Neural progenitor cell (in vitro differentiated cells): ENCODE measurements at places on chromosomes 6 and 20. TPM values are rescaled to one million over a fixed set of nuclear protein-coding genes. Genes with fewer than 3 reads are reported as not detected.

GRCh38 chr20:44400671-44400969 is 45.1 kb downstream of the HNF4A start:
- no peaks in the 10 kb centered on the region for H3K36me3 ChIP-seq
- no peaks in the 10 kb centered on the region for H3K27me3 ChIP-seq
- H3K4me1 ChIP-seq, result no peaks in the 10 kb centered on the region
- no peak overlapping the region for H3K27ac ChIP-seq
- no peak overlapping the region for H3K4me3 ChIP-seq

DNA sequence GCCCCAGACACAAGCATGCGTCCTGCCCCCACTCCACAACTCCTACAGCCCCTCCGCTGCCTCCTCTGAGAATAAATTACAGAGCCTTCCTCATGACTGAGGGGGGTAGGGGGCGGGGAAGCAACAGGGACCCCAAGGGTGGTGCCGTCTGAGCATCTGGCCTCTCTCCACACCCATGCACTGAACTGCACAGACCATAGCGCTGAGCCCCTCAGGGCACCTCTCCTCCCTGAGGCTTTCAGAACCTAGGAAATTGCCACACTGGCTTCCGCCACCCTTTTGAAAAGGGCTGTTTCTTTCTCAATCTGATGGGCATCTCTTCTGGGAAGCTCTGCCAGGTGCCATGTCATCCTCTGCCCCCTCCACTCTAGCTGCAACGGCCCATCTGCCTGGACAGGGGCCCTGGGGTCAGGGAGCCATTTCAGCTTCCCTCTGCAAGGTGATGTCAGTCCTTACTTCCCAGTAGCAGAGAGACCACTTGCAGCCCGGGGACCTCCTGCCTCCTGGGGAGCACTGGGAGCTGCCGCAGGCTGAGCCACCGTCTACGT is 2.5 kb downstream of the CST7 start:
- no peaks in the 10 kb centered on the region for H3K27me3 ChIP-seq
- no peak overlapping the region for H3K4me3 ChIP-seq
- H3K4me1 ChIP-seq, result no peaks in the 10 kb centered on the region
- no peak for DNase-seq
- no peaks in the 10 kb centered on the region for H3K36me3 ChIP-seq
- no peak overlapping the region for H3K27ac ChIP-seq

DNA sequence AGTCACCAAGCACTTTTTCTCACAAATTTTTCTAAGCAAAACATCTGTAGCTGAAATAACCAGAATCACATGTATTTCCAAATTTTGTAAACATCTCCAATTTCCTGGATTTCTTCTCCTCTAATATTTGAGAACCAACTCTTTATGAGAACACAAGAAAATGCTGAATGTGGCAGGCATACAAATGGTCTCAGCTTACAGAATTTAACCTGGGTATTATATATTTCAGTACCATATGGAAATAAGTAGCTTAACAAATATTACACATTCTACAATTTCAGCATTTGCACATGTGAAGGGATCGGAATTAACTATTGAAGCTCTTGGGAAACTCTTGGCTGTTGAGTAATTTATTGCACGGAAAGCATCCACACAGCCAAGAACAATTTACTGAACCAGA is 92.5 kb downstream of the TBXT start:
- no peak overlapping the region for H3K4me3 ChIP-seq
- H3K4me1 ChIP-seq, result no peaks in the 10 kb centered on the region

DNA sequence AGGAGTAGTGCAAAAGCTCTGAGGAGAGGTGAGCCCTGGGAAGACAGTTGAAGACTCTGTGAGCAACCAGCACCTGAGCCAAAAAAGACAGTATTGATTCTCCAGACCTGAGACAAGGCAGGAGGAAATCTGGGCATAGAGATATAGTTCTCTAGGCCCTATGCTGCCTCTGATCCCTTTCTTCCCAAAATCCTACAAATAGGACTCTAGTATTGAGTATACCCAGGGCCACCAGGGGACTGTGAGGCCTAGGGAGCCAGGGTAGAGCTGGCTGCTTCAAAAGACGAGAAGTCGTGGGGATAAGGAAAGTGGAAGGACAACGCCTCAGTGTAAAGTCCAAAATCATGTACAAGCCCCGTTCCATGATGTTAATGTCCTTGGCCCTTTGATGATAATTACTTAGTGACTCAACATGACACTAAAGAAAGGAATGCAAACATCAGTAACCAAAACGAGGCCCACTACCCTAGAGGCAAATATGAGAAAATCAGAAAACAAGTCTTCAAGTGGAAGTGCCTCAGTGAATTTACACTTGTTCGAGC is 197.3 kb upstream of the PROKR2 start:
- H3K4me1 ChIP-seq, result no peaks in the 10 kb centered on the region
- H3K4me3 ChIP-seq, result no peak overlapping the region
- no peaks in the 10 kb centered on the region for H3K27me3 ChIP-seq
- no peak overlapping the region for H3K27ac ChIP-seq

- H3K27ac ChIP-seq, result no peak overlapping the region
- peaks cover 4% of the 10 kb centered on the region for H3K4me1 ChIP-seq
Observed at GRCh38 chr20:49513517-49513916, 31.0 kb upstream of the KCNB1 start.

DNA sequence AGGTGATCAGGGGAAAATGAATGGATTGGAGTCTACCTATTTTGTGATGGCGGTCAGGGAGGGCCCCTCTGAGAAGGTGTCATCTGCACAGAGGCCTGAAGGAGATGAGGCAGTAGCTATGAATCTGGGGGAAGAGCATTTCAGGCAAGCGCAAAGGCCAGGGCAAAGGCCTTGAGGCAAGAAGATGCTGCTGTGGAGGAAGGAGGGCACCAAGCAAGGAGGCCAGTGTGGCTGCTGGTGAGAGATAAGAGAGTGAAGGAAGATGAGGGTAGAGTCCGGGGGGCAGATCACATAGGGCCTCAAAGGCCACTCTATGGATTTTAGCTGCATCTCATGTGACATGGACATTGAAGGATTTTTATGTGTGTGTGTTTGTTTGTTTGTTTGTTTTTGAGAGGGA is 20.6 kb upstream of the CSNK2A1 start:
- no peaks in the 10 kb centered on the region for H3K36me3 ChIP-seq
- H3K27me3 ChIP-seq, result no peaks in the 10 kb centered on the region
- no peak overlapping the region for H3K27ac ChIP-seq
- H3K4me1 ChIP-seq, result peaks cover 6% of the 10 kb centered on the region

- H3K36me3 ChIP-seq, result no peaks in the 10 kb centered on the region
- no peaks in the 10 kb centered on the region for H3K4me1 ChIP-seq
- DNase-seq, result no peak
- H3K4me3 ChIP-seq, result no peak overlapping the region
- no peaks in the 10 kb centered on the region for H3K27me3 ChIP-seq
Observed at GRCh38 chr6:89172131-89172530, 26.3 kb downstream of the PM20D2 start.

GRCh38 chr6:104483225-104483834 is 376.4 kb downstream of the HACE1 start:
- no peaks in the 10 kb centered on the region for H3K4me1 ChIP-seq
- no peak for DNase-seq
- no peak overlapping the region for H3K4me3 ChIP-seq

DNA sequence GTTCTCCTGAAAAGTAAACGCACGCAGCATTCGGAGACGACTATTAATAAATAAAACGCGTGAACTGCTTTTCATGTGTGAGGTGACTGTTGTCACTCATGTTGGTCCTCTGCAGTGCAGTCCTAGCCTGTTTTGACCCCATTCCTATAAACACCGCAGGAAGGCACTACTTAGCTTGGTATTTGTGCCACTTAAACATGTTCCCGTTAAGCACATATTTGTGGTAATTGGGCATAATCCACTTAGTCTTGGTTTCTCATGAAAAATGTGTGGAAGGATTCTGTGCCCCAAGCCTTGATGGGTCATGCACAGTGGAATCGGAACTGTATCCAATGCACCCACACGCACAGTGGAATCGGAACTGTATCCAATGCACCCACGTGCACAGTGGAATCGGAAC is 313.9 kb downstream of the THBS2 start:
- no peak for DNase-seq
- H3K27ac ChIP-seq, result no peak overlapping the region
- no peaks in the 10 kb centered on the region for H3K27me3 ChIP-seq
- H3K36me3 ChIP-seq, result no peaks in the 10 kb centered on the region

GRCh38 chr6:65988006-65988405 is 281.0 kb upstream of the EYS start:
- no peaks in the 10 kb centered on the region for H3K27me3 ChIP-seq
- H3K27ac ChIP-seq, result no peak overlapping the region
- H3K36me3 ChIP-seq, result no peaks in the 10 kb centered on the region
- DNase-seq, result no peak
- no peak overlapping the region for H3K4me3 ChIP-seq

GRCh38 chr6:86782328-86782727 is 155.0 kb upstream of the HTR1E start:
- H3K27ac ChIP-seq, result no peak overlapping the region
- H3K27me3 ChIP-seq, result no peaks in the 10 kb centered on the region
- no peaks in the 10 kb centered on the region for H3K36me3 ChIP-seq
- no peaks in the 10 kb centered on the region for H3K4me1 ChIP-seq
- no peak overlapping the region for H3K4me3 ChIP-seq
- DNase-seq, result no peak

DNA sequence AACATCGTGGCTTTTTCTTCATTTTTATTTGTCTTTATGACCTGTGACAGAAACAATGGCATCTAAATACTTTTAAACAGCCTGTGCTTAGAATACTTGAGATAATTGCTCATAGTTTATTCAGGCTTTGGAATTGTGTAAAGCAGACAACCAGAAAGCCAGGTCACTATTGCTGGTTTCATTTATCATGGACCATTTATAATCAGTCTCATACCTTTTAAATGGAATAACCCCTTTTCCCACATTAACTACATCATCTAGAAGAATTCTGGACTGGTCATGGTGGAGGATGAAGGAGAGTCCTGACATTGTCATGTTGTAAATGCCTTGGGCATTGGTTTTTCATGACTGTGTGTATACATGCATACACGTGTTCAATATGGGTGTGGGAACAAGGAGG is 661.5 kb downstream of the EPM2A start:
- H3K36me3 ChIP-seq, result no peaks in the 10 kb centered on the region
- H3K27me3 ChIP-seq, result no peaks in the 10 kb centered on the region
- no peak overlapping the region for H3K27ac ChIP-seq
- peaks cover 6% of the 10 kb centered on the region for H3K4me1 ChIP-seq
- H3K4me3 ChIP-seq, result no peak overlapping the region

DNA sequence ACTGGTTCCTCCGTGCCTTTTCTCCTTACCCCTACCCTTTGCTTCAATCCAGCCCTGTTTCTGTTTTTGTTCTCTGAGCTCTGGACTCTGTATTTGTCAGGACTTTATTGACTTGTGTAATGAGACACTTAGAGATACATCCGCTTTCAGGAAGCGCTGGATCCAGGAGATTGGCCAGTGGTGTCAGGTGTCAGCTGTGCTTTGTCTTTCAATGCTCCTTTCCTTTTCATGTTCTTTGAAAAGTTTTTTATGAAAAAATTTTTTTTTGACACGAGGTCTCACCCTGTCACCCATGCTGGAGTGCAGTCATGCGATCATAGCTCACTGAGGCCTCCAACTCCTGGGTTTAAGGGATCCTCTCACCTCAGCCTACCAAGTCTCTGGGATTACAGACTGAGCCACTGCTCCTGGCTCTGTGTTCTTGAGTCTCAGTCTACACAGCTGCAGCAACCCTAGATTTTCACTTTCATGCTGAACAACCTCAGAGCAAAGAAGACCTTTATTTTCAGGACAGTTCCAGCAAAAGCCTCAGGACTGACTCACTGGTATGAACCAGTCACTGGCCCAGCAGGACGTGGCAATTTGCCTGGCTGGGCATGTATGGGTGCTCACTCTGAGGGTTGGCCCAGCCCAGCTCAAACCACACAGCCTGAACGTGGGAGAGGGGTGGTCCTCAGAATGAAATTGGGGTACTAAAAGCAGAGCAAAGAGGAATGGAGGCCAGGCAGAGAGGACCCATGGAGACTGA is 108.5 kb downstream of the DHX35 start:
- peaks cover 8% of the 10 kb centered on the region for H3K4me1 ChIP-seq
- DNase-seq, result no peak
- H3K27me3 ChIP-seq, result no peaks in the 10 kb centered on the region
- no peaks in the 10 kb centered on the region for H3K36me3 ChIP-seq
- no peak overlapping the region for H3K4me3 ChIP-seq

DNA sequence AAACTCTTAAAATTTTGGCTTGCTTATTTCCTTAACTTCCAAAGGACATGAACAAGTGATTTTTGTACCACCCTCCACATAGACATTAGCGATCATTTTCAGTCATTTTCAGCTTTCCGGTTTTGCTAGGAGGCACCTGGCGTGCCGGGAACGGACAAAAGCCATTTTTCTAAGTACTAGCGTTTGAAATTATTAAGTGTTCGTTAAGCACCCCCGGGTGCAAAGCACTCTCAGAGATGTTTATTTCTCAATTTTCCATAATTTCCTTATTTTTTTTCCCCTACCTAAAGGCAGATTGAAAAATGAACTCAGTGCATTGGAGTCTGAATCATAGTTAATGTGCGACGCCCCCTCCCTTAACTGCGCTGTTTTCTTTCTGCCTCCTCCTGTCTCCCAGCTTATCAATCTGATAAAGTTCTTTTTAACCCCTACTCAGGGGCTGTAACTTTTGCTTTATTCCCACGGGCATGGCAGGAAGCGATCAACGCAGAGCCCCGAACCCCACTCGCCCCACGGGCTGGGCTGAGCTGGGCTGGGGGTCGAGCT is 58.2 kb downstream of the ZNF831 start:
- no peak overlapping the region for H3K27ac ChIP-seq
- H3K36me3 ChIP-seq, result no peaks in the 10 kb centered on the region
- H3K27me3 ChIP-seq, result peaks cover 38% of the 10 kb centered on the region
- H3K4me1 ChIP-seq, result peaks cover 36% of the 10 kb centered on the region
- H3K4me3 ChIP-seq, result peak overlapping the region; percentile 45

GRCh38 chr20:45971425-45971674 is 653 bp downstream of the ZNF335 start:
- peak overlapping the region; percentile 100 for H3K27ac ChIP-seq
- H3K4me3 ChIP-seq, result peak overlapping the region; percentile 88
- H3K27me3 ChIP-seq, result no peaks in the 10 kb centered on the region
- no peak for DNase-seq

DNA sequence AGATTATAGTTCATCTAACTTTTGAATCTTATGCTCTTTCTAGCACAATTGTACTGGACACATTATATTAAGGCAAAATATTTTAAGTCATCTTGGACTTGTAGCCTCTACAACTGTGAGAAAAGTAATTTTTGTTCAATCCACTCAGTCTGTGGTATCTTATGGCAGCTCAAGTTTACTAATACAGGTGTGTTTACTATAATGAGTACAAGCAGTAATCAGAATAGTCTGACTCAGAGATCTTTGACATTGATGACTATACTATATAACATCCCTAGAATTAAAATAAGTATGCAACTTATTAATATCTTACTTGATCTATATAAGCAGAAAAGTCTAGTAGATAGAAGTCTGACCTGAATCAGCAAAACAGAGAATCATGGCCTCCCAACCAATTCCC is 40.7 kb upstream of the PRSS16 start:
- no peaks in the 10 kb centered on the region for H3K36me3 ChIP-seq
- no peak for DNase-seq
- H3K27ac ChIP-seq, result no peak overlapping the region
- peaks cover 60% of the 10 kb centered on the region for H3K27me3 ChIP-seq
- H3K4me1 ChIP-seq, result peaks cover 9% of the 10 kb centered on the region

RAET1L gene
- total RNA-seq, result not detected in 2 replicates

JPH2 gene
- not detected in 2 replicates for total RNA-seq

HLA-C gene
- total RNA-seq, result 65.2 and 170 TPM in 2 replicates

VGLL2 gene
- not detected in 2 replicates for total RNA-seq
